ENCODE measurements at places on chromosomes 16 and 17. TPM values are rescaled to one million over a fixed set of nuclear protein-coding genes. Genes with fewer than 3 reads are reported as not detected.

Gene MMP28
- total RNA-seq: 10.7 TPM

Gene KRTAP2-2
- total RNA-seq: not detected

Gene SPAG5
- total RNA-seq: 16.9 TPM

GRCh38 chr16:79897104-79897452 lies 296.5 kb upstream of the MAF start:
- DNase-seq: no peak

GRCh38 chr17:59800530-59800942 lies 92.2 kb downstream of the TUBD1 start:
- DNase-seq: no peak

GRCh38 chr17:78174346-78174869 lies 6.0 kb downstream of the SYNGR2 start:
- no peak for DNase-seq

- no peak for DNase-seq
Measured at GRCh38 chr17:36936455-36937000, 747 bp upstream of the LHX1 start.

DNA sequence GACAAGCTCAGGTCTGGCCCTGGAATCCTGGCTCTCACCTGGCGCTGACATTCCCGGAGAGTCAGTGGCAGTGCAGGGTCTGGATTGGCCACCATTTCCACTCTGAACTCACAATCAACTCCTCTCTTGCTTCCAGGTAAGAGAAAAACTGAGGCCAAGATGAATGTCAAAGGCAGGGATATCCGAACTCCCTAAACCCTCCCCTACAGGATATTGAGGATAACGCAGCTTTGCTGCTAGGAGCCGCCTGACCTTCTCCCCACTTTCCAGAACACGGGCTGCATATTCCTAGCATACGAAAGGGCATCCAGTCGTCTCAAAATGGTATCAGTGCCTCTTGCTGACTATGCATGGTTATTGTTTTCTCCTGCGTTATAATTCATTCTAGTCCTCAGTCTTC lies 473.4 kb downstream of the SOX9 start:
- DNase-seq: no peak
